ENCODE measurements at places on chromosomes 12 and 14.

GRCh38 chr12:43826681-43827080 lies 9.2 kb upstream of the TMEM117 start:
- DNase-seq, result no peak

GRCh38 chr12:105927564-105927963 lies 211.2 kb downstream of the NUAK1 start:
- no peak for DNase-seq

- DNase-seq, result no peak
These were observed 1.6 kb downstream of the ARHGEF25 start for GRCh38 chr12:57612711-57613426.

GRCh38 chr14:77076113-77076631 lies 21.9 kb upstream of the CIPC start:
- DNase-seq, result no peak

GRCh38 chr14:56555921-56556570 lies 23.6 kb upstream of the TMEM260 start:
- peak; percentile 18 for DNase-seq

- DNase-seq, result no peak
These were observed 52.7 kb downstream of the PELI2 start for GRCh38 chr14:56170877-56171422.

DNA sequence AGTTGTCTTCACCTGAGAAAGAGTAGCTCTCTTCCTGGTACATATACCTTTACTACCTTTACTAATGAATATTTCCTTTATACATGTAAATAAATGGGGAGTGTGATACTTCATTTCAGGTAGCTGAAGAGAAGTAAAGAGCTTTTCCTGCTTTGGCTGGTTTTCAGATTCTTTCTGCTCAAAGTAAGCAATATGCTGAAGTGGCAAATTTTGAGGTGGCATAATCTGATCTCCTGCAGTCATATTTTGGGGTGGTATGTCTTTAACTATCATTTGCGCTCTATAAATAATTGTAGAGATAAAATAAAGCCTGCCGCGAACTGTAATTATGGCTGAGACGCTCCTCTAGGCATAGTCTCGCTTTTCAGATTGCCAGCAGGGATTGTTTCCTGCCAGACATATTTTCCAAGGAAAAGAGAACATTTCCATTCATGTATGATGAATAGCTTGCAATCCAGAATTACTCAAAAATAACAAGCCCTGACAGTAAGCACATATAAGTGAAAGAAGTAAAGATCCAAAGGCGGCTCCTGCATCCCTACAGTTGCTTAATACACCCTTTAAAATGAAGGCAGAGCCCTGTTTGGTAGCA lies 200.7 kb downstream of the C12orf50 start:
- no peak for DNase-seq

GRCh38 chr14:76446486-76446885 lies 70.5 kb downstream of the ESRRB start:
- DNase-seq, result no peak

DNA sequence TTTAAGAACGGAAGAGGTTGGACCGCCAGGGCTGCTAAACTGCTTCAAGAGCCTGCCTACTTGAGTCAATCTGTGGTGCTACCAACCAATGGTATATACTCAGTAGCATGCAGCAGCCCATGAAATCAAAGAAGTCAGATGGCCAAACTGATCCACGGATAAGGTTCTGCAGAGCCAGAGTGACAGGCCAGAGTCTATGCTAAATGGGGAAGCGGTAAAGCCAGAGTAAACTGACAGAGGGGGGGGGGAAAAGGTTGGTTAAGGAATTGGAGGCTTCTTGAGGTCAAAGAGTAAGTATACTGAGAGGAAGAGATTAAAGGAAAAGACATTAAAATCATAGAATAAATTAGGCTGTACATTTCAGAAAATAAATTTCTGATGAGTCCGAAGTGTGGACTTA lies 15.4 kb upstream of the SLC6A13 start:
- no peak for DNase-seq

DNA sequence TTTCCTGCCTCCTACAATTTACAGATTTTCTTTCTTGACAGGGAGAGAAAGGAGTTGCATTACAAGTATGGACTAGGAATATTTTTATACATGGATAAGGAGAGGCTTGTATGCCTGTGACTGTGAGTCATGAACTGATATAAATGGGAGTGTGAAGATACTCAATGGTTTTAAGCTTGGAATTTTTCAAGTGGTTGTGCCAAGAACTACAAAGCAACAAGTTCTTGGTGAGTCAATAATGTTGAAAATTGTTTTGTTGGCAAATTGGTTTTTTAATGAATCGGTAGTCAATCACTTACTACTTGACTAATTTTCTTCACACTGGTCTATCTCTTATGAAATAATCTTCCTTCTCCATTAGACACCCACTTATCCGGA lies 58.9 kb upstream of the HMGA2 start:
- DNase-seq, result no peak

- no peak for DNase-seq
These were observed 57.6 kb downstream of the TMEM30B start for GRCh38 chr14:61223552-61223951.

- DNase-seq, result no peak
These were observed 29.0 kb upstream of the AKAP6 start for GRCh38 chr14:32300136-32300535.

DNA sequence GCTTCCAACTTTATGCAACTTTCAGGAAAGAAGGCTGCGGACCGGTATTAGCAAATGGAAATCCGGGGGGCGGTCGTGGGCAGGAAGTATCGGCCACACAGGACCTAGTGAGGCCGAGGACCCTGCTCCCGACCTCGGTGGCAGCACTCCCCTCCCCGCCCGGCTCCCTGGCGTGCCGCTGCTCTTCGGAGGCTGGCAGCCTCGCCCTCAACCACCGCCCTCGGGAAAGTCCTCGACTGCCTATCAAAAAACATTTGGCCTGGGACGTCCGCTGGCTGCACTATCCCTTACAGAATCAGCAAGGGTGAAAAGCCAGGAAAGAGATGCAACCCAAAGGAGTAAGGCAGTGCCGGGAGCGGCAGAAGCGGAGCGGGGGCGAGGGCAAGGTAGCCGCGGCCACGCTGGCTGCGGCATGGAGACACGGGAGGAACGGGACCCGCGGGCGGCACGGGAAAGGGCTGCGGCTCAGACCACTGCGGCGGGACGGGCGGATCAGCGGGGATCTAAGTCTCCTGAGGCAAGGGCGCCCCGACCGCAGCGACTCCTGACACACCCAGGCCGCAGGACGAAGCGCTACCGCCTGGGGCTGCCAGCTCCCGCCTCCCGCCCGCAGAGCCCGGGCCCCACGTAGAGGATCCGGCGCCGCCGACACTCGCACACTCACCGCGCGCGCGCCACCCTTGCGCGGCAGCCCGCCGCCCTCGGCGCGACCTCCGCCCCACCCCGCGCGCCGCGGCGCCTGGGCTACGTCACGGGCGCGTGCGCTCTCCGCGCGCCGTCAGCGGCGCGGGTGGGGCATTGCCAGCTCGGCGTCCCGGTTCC lies at the start of the genes BBOF1 and ENTPD5:
TSS of gene BBOF1 (plus strand) at position 764 of the 822 bp plus-strand sequence. CDS start 130 bp downstream, outside the sequence.
TSS of gene ENTPD5 (minus strand) at position 703 of the 822 bp plus-strand sequence. CDS start 31,186 bp downstream, outside the sequence.
- DNase-seq, result peak; percentile 76

GRCh38 chr14:50062438-50063085 lies 53.8 kb downstream of the VCPKMT start:
- peak; percentile 76 for DNase-seq

- DNase-seq, result no peak
These were observed 1039.9 kb upstream of the USP15 start for GRCh38 chr12:61220337-61220736.

DNA sequence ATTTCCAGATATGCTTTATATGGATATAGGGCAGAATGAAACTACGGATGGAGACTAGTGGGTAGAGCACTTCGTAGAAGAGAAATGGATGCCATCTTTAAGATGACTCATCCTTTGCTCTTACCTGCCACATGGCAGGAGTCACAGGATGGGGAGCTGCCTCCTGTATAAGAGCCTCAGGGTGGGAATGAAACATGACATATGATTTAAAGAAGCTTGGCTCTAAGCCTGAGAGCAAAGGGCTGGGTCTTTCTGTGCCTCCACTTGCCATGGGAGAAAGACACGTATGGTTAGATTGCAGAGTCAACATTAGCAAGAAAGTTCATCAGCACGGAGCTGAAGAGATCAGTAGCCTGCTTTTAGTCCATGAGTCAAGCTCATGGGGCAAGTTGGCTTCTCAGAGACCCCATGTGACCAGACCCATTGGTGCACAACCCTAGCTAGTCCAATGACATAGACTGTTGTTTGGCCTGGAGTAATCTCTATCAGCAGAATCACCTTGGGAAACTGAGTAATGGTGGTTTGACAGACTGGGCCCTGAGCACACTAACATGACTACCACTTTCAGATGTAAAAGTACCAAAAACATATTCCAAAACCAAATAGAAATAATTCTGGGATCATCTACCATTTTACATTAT lies 38.1 kb upstream of the IL22 start:
- no peak for DNase-seq

- DNase-seq, result no peak
These were observed 16.6 kb upstream of the IFI27L2 start for GRCh38 chr14:94145902-94146527.

DNA sequence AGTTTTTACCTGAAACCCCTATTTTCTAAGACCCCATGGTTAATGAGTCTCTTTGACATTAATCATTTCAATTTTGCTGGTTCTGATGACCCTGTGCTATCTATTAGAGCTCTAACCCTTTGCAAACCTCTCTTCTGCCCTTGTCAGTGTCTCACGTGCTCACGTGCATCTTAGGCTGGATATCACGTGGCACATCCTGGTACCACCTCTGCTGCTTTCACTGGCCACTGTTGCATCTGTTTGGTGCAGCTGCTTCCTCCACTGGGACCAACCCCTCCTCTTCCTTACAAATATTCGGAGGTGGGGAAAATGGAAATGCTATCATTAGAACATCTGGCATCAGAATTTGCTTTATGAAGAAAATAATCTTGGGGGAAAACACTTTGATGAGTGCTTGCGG lies 119.6 kb downstream of the CRADD start:
- no peak for DNase-seq

DNA sequence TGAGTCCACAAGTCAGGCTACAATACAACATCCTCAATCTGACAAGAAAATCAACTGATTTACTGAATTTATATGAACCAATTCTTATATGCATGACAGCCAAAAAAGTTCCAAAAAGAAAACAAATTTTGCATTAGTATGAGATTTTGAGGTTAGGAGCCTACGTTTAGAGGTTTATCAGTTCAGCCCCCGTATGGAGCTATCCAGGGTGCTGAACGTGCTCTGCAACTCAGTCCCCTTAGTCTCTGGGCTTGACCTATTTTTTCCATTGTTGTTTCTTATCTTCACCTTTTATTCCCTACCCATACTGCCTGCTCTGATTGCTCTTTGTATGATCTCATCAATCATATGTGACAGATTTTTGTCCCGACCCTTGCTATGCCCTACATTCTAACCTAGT lies 693.0 kb downstream of the NRXN3 start:
- DNase-seq, result peak; percentile 54

GRCh38 chr12:32522331-32523221 lies 123.2 kb downstream of the FGD4 start:
- peak; percentile 76 for DNase-seq

GRCh38 chr12:6295094-6295811 lies 15.2 kb upstream of the PLEKHG6 start:
- no peak for DNase-seq

DNA sequence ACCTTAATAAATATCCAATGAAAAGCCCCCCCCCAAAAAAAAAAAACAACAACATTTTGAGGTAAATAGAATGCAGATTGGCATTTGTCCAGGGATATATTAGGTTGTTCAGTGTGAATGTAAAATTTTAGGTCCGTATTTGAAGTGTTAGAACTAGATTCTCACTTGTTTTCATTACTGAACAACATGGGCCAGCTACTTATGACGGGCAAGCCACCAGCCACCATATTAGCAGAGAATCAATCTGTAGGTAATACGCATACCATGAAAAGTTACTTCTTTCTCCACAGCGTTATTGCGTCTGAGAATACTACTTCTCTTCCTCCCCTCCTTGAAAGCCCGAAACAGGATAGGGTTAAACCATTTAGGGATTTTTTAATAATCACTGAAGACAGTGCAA lies 5.4 kb downstream of the FLRT2 start:
- no peak for DNase-seq

DNA sequence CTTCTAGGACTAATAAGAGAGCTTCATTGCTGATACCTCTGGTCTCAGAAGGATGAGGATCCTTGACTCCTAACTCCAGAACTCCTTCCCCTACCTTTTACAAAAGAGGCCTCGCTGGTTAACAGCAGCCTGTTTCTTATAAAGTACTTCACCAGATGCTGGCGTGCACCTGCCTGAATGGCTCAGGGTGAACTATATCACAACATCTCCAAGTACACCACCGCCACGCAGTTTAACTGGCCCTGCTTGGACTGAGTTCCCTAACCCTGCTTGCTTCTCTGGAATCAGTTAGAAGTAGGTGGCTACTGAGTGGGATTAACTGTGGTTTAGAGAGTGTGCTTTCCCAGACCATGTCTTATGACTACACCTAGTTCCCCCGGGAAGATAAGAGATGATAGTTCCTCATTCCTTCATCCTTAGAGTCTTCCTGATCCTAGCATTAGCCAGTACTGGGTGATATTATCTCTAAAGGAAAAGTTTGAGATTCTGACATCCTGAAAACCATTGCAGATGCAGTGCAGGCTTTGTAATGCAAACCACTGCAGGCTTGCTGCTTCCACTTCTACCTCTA lies 3.0 kb downstream of the FOXJ2 start:
- DNase-seq, result no peak
